Activated naive CD4-positive, alpha-beta T cell treated with anti-CD3 and anti-CD28 coated beads for 36 hours (primary cell): ENCODE measurements at places on chromosomes 16 and 17.
A peak's percentile ranks its signal among the peaks of the same experiment; 100 is the strongest.

- DNase-seq = no peak
Observed at GRCh38 chr16:67490335-67491096, 7.2 kb upstream of the AGRP start.

- DNase-seq = peak; percentile 61
Observed at GRCh38 chr16:11094857-11095565, 150.6 kb downstream of the CLEC16A start.

DNA sequence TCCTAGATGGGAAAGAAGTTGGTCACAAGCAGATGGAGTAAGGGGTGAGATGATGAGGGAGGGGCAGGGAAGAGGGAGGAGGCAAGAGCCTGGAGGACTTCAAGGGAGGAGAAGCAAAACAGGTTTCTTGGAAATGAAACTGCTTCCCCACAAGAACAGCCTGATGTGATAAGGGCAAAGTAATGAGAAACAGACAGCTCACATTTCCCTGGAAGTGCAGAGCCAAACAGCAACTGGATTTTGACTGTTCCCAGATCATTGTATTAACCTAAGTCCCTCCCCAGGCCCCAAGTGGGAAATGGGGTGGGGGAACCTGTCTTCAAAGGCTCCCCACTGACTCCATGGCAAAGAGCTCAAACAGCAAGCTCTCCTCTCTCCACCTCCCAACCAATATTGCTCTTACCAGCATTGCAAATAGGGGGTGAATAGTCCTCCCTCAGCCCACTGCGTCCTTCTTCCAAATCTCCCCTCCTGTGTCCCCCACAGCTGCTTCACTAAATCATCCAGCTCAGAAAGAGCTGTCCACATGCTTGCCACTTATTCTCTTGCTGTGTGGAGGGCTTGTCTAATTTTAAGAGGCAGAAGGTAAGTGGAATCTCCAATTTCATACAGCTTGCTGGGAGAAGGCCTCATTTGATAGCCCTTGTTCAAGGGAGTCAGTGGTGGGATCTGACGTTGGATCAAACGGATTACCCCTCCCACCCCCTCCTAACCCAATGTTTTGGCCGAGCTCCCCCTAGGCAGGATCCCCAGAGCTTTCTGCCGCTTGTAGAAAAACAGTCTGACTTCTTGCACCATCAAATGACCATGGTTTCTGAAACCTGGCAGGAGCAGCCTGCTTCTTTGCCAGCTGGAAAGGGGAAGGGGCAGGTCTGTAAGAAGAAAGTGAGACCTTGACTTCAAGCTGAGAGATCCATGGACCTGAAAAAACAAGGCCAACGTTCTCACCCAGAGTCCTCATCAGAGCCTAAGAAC lies 56.3 kb upstream of the SMIM36 start:
- no peak for DNase-seq

DNA sequence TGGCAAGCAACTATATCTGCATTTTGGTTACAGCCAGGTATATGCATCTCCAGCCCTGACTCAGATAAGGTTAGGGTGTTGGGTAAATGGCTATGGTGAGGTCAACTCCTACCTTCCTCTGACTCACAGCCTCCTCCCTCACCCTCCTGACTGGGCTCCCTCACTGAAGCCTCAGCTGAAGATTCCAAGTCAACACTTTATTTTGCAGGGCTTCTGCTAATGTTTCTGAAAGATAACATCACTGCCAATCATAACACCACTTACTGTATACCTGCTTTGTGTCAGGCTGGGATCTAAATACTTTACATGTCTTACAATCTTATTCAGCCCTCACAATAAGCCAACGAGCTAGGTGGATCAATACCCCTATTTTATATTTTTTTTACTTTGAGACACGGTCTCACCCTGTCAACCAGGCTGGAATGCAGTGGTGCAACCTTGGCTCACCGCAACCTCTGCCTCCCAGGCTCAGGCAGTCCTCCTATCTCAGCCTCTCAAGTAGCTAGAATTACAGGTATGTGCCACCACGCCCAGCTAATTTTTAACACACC lies 47.8 kb upstream of the GCSH start:
- DNase-seq = no peak

GRCh38 chr17:48471817-48472410 lies 41.9 kb upstream of the SKAP1 start:
- DNase-seq = no peak

DNA sequence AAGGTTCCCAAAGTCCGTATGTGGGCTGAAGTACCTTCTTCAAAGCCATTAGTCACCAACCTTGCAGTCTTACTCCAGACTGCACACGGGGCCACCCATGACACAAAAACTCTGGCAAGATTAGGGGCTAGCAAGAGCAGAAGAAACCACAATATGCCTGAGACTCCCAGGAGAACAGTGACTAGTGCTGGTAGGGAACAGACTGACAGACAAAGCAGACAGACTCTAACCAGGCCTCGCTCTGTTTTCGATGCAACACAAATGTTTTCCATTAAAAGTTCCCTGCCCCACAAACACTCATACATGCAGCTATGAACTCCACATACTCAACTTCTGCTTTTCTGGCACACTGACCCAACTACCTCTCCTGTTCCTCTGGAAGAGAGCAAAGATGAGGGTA lies 102.2 kb downstream of the HIC1 start:
- no peak for DNase-seq

DNA sequence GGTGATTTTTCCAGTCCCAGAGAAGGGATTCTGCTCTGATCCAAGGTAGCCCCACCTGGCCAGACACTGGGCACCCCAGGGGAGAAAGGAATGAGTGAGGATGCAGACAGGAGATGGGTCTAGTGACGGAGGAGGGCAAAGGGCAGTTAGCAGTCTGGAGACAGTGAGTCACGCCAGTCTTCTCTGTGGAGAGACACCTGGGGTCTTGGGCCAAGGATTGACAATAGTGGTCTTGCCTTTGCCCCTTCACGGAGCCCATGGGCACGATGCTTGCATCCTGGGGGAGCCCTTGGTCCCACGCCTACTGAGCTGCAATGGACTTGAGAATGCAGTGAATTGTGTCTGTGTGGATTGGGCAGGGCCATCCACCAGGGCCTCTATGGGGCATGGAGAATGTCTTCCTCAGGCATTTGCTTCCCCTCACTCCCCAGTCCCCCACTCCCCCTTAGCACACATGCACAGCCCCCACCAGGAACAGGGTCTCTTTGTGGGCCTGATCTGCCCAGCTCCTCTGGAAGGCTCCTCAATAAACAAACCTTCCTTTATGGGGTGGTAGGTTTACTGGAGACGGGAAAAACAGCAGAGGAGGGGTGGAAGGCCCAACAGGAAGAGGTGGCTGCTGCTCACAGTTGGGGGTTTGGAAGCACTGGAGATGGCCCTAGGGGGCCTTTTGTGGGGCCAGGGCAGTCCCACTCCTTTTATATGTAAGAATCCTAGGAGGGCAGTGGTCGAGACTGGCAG lies 1.4 kb downstream of the CHAD start:
- no peak for DNase-seq

GRCh38 chr16:52251495-52251894 lies 295.4 kb downstream of the TOX3 start:
- no peak for DNase-seq

DNA sequence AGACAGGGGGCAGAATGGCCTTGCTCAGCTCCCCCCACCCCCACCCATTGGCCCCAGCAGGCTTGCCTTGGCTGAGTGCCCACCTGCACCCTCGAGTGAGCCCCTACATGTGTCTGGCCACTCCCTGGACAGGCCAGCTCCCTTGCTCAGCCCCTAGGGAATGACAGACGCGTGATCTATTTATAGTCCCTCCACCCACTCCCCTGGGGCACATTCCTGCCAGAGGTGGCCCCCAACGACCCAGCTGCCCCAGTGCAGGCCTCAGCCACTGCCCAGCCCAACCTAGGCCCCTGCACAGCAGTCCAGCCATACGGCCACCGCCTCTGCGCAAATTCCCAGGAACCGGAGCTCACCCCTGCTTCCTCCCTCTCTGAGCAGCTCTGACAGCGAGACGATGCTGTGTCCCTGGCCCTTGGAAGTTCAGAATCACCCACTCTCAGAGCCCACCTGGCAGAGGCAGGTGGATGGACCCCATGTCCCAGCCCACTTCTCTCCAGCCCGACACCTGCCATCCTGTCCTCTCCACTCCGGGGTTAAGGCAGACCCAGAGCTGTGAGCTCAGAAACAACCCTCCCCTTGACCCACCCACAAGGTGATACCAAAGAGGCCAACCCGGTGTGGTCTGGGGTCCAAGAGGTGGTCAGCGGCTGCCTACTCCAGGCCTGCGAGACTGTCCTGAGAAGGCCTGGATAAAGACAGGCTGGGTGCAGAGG lies 11.5 kb upstream of the P2RX1 start:
- DNase-seq = no peak

DNA sequence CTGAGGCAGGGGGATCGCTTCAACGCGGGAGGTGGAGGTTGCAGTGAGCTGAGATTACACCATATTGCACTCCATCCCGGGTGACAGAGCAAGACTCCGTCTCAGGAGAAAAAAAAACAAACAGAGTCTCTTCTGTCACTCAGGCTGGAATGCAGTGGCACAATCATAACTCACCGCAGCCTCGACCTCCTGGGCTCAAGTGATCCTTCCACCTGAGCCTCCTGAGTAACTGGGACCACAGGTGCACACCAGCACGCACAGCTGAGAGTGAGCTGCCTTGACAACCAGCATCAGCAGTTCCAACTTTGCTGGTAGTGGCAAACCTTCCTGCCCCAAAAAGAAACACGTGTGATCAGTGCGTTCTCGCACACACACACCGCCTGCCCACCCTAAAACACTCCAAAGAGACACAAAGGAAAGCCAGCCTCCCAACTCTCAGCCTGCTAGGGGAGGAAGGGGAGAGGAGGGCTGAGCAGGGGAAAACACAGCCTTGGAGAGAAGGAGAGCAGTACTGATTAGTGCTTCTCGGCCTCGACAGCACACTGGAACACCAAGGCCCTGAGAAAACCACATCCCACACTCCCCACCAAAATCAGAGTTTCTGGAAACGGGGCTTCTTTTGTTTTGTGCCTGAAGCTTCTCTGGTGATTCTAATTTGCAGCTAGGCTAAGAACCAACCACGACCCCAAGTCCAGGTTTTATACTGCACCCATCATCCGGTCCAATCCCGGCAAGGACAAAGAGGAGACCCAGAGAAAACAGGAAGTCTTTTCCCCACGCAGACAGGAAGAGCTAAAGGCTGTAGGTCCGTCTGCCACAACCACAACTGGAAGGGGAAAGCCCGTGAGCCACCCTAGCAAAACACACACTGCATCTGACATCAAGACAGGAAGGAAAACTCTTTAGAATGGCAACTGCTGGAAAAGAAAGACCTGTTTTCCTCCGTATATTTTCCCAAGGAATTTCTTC lies 28.8 kb downstream of the ZCCHC14 start:
- peak; percentile 83 for DNase-seq

DNA sequence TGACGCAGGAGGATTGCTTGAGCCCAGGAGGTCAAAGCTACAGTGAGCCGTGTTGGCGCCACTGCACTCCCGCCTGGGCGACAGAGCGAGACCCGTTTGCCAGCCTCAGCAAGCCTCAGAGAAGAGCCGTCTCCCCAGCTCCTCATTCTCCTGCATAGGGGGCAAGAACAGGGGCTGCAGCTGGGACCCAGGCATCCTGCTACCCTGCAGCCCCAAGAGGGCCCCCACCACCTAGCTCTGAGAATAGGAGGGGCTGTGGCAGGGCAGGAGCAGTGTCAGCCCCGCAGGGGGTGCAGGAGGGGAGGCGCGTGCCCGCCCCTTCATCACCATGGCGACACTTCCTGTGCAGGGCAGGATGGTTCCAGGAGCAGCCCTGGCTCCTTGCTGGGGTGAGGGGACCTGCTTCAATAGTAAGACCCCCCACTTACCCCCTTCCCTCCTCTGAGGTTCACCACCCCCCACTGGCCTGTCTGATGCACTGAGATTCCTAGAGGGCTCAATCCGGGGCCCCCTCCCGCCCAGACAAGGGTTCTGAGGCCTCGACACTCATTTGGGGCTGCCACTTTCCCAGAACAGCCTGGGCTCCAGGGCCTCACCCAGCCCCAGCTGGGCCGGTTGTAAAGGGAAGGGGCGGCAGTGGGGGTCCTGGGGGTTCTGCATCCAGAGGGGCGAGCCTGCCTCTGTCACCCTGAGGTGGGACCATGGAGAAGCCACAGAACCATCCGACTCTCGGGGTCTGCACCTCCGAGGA lies 20.2 kb downstream of the VASN start:
- DNase-seq = no peak

GRCh38 chr17:74526681-74527080 lies 4.6 kb downstream of the CD300LB start:
- DNase-seq = no peak

DNA sequence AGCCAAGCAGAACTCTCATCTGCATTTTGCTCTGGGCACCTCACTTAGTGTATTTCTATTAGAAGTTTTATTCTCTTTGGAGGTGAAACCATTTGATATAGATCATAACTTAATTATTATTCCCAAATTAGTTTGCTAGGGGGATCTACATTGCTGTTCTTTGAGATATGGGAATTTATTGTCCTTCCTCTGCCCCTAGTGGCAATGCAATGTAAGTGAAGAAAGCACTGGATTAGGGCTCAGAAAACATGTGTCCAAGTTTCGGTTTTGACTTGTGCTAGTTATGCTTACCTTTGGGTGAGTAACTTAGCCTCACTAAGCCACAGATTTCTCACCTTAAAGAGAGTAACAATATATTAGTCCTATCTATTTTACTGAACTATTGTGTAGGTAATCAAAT lies 2.9 kb downstream of the KRT39 start:
- DNase-seq = no peak

- no peak for DNase-seq
Observed at GRCh38 chr16:11657556-11657955, 10.7 kb upstream of the SNN start.

- DNase-seq = no peak
Observed at GRCh38 chr16:2386990-2387389, 42.3 kb upstream of the CCNF start.

GRCh38 chr16:89170346-89171215 lies 967 bp upstream of the CDH15 start:
- peak; percentile 45 for DNase-seq

DNA sequence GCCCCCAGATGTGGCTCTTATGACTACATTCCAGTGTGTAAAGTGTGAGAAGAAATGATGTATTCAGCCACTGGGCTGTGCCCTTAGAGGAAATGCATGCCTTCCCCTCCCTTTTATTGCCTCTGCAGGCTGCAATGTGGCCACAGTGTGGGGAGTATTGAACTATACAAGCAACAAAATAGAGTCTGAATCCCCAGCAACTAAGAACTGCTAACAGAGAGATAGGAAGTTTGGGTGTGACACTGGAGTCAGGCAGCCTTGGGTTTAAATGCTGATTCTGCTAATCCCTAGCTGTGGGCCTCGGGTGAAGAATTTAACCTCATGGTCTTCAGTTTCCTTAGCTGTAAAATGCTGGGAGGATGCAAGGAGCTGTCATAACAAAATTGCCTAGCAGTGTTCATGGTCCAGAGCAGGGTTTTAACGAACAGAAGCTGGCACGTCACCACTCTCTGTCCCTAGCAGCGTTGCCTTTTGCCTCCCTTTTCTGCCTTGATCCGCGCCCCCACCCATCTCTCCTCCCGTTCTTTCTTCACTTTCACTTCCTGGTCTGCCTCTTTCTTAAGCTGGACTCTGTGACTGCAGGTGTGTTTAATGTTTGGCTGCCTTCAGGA lies 50.3 kb downstream of the KPNA2 start:
- DNase-seq = no peak

DNA sequence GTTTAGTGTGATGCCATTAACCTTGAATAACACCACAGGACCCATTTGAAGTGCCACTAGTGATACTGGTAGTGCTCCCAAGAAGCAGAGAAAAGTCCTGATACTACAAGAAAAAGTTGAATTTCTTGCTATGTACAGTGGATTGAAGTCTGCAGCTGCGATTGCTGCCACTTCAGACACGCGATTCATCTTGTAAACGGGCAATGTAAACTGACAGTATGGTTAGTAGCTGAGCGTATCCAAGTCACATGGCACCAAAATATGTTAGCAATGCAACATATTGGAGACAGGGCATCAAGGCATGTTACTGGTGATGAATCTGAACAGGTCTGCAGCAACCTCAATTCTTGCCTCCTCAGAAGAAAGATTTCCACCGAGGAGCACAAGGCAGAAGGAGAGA lies 238.9 kb downstream of the HS3ST3B1 start:
- DNase-seq = no peak
